ENCODE measurements at places on chromosomes 7 and 10.

- no peak for DNase-seq
These were observed 162.0 kb downstream of the REEP3 start for GRCh38 chr10:63683223-63683622.

DNA sequence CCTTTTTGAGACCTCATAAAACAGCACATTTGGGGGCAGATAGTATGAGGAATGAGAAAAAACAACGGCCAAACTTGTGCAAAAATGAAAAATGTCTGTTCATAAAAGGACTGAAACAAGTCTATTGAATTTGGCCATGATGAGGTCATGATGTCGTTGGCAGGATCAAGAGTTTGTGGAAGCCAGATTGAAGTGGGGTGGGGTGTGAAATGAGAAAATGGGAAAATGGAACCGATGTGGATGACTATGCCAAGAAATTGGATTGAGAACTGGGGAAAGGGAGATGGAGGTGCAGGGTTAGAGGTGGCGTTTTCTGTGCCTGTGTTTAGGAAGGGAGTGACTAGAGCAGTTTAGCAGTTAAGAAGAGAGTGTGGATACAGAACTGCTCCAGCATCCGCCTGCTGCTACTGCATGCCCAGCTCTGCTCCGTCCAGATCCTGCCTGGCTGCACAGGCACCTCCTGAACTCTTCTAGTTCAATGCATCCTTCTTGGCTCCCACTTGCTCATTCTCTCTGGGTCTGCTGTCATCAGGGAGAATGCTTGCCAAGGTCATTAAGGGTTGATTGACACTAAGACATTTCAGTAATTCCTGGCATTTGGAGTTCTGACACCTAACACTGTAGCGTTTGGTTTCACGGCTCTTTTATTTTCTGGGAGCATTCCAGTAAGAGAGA is 111.9 kb downstream of the GALNT17 start:
- DNase-seq: no peak

GRCh38 chr10:4931587-4931986 is 31.6 kb upstream of the AKR1C1 start:
- no peak for DNase-seq

DNA sequence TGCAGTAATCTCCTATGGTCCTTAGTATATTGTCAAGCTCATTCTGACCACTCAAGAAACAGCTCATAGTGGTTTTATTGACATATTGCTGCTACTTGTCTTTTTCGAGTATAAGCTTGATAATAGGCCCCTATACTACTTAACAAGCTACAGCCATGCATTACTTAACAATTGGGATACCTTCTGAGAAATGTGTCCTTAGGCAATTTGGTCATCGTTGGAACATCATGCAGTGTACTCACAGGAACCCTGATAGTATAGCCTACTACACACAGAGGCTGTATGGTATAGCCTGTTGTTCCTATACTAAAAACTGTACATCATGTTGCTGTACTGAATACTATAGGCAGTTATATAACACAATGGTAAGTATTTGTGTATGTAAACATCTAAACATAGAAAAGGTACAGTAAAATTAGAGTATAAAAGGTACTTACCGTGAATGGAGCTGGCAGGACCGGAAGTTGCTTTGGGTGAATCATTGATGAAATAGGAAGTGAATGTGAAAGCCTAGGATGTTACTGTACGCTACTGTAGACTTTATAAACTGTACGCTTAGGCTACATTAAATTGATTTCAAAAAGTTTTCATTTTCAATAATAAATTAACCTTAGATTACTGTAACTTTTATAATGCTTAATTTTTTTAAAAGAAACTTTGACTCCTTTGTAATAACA is 160.9 kb downstream of the LRRC4 start:
- peak; percentile 63 for DNase-seq

DNA sequence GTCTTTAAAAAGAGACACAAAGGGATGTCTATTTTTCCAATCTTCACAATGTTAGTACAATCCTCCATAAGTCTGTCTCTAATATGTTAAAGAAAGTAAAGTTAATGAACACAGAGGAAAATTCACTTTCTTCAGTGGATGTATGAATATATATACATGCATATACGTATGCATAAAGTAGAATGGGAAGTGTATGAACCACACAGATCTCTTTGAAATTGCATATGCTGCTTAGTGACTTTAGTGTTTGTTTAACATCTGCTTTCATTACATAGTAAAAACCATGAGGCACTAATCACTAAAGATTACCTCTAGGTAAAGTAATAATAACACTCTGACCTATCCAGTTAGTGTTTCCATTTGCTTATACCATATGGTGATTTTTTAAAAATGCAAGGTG is 451.2 kb downstream of the SEMA3D start:
- DNase-seq: no peak

DNA sequence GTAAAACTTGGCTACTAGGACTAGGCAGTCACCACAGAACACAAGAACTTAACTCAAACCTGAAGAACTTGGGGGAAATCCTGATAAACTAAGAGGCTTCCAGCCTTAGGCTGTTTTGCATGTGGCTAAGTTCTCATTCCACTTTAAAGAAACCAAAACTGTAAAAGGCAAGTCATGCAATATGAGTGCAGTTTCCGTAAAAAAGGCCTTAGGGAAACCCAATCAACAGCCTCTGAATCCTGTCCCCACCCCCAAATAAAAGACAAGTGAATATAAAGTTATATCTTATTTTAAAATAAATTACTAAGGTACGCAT is 95.1 kb downstream of the USP6NL start:
- no peak for DNase-seq

GRCh38 chr10:103139803-103140202 is 53.3 kb downstream of the NT5C2 start:
- DNase-seq: no peak

GRCh38 chr7:135558337-135558767 is 635 bp downstream of the NUP205 start:
- peak; percentile 23 for DNase-seq

- DNase-seq: no peak
These were observed 67.6 kb downstream of the C10orf120 start for GRCh38 chr10:122632031-122632430.

DNA sequence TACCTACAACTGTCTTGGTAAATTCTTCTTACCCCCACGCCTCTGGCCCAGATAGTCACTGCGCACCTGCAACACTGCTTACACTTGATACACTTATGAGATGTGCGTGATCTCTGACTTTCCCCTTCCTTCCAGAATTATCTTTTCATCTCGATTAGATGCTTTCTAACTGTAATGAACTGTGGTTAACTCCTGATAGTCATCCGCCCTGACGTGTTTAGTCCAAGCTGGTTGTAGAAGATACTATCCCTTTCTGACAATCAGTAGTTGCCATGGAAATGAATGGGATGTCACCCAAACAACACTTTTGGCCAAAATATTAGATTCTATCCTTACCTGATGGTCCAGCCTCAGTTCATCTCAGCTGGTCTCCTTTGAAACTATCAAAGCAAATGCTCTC is 241.5 kb downstream of the ADAM12 start:
- no peak for DNase-seq

GRCh38 chr10:132577350-132578003 is 39.9 kb downstream of the INPP5A start:
- no peak for DNase-seq

GRCh38 chr10:62185919-62186692 is 82.5 kb downstream of the RTKN2 start:
- DNase-seq: no peak

DNA sequence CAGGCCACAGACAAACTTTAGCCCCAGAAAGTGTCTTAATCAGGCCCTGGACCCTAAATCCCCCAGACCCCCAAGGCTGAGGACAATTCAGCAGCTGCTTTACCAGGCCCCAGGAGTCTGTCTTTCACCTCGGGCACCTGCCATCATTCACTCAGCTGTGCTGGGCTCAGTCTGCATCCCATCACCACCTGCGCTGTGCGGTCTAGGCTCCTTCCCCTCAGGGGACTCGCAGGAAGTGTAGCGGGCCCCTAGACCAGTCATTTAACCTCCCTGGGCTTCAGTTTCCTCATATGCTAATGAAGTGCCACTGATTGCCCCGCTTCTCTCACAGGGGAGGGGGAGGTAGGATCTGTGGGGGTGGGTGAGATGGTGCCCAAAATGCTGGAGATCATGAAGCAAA is 76.4 kb upstream of the ZMIZ1 start:
- DNase-seq: no peak

- DNase-seq: no peak
These were observed 439.7 kb upstream of the IGFBP3 start for GRCh38 chr7:46360811-46361210.

GRCh38 chr7:153002572-153002971 is 243.0 kb downstream of the ACTR3B start:
- no peak for DNase-seq

DNA sequence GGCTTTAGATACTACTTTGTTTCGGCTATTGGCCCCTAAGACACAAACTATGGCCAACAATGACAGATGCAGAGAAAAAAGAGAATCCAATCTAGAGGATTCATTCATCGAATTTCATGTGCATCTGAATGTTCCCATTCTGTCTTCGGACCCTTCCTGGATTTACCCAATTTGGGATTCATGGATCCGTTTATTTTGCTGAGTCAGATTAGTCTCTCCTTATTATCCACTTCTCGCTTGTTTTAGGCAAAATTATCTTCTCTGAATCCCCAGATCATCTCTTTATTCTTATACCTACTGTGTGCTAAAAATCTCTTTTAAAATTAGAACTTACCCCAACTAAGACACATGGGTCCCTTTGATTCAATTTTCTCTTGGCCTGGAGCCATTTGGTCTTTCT is 6.5 kb downstream of the TRPV6 start:
- no peak for DNase-seq

- no peak for DNase-seq
These were observed 303.5 kb upstream of the MGMT start for GRCh38 chr10:129163531-129163930.

GRCh38 chr7:98115746-98116525 is 9.3 kb downstream of the LMTK2 start:
- no peak for DNase-seq

DNA sequence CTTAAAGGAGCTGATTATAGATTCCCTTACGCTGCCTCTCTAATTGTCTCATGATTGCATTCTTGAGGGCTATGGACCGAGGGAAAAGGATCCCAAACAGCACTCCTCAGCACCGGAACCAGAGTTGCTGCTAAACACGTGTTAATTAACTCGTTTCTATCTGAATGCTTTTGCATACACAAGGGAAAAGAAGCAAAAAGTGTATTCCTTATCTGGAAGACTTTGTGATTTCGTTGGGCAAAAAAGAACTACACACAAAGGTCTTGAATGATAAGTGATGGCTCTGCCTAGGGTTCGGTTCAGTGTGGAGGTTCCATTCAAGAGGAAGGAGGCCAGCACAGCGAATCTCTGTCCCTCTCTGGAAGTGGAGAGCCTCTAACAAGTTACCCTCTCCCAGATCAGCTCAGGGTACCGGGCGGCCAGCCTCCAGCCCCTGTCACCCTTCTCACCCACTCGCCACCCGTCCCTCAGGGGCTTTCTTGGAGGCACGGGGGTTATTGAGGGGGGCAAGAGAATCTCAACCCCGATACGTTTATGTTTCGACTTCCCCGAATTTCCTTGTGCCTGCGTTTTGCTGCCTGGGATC is 515 bp upstream of the SLC4A2 start:
- DNase-seq: no peak

GRCh38 chr7:99782012-99782953 is 1.7 kb downstream of the CYP3A4 start:
- no peak for DNase-seq

DNA sequence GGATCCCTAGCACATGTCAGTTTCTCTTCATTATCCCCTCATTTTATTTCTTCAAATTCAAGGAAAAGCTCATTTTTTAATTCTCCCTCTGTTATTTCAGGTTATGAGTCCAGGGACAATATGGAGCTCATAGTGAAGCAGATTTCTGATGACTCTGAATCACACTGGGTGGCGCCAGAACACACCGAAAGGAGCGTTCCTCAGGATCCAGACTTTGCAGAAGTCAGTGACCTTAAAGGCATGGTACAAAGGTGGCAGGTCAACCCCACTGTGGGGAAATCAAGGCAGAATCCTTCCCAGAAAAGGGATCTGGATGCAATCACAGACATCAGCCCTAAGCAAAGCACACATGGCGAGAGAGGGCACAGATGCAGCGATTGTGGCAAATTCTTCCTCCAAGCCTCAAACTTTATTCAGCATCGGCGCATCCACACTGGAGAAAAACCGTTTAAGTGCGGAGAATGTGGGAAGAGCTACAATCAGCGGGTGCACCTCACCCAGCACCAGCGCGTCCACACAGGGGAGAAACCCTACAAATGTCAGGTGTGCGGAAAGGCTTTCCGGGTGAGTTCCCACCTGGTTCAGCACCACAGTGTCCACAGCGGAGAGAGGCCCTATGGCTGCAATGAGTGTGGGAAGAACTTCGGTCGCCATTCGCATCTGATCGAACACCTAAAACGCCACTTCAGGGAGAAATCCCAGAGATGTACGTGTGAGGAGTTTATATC is 21.4 kb downstream of the ZKSCAN5 start:
- DNase-seq: no peak

DNA sequence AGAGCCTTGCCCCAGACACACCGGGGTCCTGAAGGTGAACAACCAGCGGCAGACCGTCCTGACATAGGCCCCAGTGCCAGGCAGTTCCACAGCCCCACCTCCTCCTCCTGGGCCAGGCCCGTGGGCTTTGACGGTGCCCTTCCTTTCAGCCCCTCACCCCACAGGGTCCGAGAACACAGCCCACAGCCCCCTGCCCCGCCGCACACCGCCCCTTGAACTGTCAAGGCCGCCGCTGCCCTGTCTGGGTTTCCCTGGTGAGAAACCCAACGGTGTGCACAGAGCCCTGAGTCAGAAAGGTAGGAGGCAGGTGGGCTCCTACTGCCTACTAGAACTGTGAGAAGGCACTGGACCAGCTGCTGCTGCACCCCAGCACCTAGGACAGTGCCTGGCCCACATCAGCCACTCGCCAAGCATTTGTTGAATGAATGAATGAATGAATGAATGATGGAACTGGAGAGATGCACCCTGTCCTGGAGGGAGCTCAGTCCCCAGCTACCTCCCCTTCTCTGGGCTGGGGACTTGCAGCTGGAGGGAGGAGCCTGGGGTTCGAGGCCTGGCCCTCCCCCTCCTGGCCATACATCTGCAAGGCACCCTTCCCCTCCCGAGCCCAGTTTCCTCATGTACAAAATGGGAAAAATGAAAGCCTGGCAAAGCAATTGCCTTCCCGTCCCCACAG is 117.9 kb downstream of the SLIT1 start:
- DNase-seq: no peak

DNA sequence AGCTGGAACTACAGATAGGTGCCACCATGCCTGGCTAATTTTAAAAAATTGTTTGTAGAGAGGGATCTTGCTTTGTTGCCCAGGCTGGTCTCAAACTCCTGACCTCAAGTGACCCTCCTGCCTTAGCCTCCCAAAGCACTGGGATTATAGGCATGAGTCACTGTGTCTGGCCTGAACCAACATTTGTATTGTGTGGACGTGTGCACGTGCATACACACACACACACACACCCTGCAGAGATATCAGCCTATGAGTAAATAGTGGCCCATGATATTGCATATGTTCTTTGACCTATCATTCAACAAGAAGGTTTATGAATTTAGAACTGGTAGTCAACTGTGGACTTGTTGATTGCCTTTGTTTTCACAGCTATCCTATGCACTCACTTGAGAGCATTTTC is 161.6 kb downstream of the BAMBI start:
- no peak for DNase-seq

Data from dermis microvascular lymphatic vessel endothelial cell (primary cell).